ENCODE measurements at places on chromosomes 11 and 22.

DNA sequence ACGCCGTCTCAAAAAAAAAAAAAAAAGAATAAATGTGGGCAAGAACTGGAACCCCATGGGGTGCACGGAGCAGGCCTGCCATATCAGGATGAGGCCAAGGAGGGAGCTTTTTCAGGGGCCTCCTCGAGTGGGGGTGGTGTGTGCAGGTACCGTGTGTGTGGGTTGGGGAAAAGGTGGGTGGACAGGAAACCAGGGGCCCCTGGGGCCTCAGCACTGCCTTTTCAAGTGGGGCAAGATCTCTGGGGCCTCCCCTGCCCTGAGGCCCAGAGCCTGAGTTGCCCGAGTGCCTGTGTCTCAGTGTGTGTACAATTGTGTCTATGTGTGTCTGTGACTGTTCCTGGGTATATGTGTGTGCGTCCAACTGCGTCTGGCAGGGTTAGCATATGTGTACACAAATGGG is 23.8 kb downstream of the TEF start:
- DNase-seq, result peak; percentile 49

DNA sequence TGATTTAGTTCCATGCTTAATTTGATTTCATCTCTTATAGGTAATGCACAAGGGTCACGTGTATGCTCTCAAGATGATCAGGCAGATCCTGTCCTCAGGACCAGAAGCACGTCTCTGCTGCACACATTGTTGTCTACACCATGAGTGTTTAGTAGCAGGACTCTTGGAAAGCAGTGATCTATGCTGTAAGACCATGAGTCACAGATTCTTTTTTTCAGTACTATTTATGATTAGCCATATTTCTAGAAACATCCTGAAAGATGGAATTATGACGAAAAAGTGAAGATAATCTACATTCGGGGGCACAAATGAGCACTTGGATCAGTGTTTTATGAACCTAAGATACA is 29.6 kb downstream of the ZBED4 start:
- no peak for DNase-seq

GRCh38 chr22:39374801-39375200 is 24.8 kb upstream of the TAB1 start:
- no peak for DNase-seq

DNA sequence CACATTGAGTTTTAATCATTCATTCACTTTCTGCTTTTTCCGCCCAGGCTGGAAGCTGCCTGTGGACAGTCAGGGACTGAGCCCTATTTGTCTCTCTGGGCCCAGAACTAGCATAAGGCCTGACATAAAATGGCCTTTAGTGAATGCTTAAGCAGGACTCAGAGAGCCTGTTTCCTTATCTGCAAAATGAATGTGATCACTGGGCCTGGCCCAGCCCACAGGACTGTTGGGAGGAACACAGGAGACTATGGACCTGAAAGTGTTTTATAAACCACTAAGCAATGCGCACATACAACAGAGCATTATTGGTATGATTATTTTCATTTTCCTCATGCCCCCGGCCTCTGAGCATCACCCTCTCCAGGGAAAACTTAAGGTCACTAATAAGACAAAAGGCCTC is 3.9 kb upstream of the MYH9 start:
- no peak for DNase-seq

DNA sequence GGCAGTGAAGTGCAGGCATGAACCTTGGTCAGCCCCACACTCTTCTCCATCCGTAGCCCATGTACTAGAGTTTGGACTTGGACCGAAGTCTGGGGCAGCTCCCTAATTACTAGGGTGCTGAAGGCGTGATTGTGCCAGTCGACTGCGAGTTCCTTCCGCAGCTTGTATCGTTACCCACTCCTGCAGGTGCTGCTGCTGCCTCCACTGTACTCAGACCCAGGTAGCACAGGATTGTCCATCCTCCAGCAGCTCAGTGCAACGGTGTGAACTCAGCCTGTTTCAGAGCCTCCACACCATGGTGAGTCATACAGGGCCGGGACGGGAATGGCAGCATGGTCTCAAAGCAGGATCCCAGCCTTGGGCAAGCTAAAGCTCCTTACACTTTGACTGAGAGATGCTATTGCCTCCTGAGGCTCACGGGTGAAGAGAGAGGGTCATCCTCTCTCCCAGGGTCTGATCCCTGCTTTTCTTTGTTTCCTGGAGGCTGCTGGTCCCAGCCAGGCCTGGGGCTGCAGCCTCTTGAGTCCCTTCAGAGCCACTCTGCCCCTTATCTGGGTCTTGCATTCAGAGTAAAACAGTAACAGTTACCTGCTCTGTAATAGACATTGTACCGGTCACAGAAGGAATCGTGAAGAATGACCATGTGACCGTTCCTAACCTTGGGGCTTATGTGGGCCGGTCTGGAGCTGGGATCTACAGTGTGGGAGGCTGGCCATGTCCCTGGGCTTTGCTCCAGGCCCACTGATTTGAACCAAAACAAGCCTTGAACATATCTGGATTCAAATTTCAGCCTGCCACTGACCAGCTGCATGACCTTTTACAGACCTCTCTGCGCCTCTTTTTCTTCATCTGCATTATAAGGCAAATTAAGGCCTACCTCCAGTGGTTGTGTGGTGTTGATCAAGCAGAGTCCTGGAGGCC is 1.7 kb downstream of the TKFC start:
- DNase-seq, result no peak

DNA sequence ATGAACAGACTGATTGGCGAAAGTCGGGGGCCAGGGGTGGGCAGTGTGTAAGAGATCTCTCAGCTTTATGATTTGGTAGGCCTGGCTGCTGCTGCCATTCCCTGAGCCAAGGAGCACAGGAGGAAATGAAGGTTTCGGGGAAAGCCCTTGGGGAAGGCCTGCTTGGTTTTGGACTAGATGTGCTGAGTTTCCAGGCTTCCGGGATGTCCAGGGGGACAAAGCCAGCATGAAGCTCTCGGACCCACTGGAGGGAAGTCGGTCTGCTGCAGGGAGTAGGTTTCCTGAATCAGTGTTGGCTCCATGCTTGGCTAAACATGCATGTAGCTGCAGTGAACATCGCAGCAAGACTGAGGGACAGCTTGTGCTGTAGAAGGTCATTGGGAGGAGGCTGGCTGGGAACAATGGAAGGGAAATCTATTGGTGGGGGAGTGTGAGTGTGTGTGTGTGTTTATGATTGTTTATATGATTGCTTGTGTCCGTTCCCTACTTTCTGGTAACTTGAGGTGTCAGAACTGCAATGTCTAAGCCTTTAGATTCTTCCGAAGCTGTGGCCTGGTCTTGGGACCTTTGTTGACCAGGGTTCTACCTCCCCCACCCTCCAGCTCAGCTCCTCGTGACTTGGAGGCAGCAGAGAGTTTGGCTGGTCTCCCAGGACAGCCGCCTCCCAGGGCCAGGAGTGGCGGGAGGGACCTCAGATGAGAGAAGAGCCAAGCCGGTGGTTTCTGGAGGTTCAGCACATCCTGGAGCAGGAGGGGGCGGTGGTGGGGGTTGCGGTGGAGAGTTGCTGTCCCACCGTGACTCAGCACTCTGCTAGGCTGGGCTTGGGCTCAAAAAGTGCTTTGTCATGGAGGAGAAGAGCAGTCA is 4.0 kb upstream of the FTH1 start:
- DNase-seq, result peak; percentile 67

- DNase-seq, result no peak
Observed at GRCh38 chr11:107882095-107882820, 23.7 kb upstream of the SLC35F2 start.

DNA sequence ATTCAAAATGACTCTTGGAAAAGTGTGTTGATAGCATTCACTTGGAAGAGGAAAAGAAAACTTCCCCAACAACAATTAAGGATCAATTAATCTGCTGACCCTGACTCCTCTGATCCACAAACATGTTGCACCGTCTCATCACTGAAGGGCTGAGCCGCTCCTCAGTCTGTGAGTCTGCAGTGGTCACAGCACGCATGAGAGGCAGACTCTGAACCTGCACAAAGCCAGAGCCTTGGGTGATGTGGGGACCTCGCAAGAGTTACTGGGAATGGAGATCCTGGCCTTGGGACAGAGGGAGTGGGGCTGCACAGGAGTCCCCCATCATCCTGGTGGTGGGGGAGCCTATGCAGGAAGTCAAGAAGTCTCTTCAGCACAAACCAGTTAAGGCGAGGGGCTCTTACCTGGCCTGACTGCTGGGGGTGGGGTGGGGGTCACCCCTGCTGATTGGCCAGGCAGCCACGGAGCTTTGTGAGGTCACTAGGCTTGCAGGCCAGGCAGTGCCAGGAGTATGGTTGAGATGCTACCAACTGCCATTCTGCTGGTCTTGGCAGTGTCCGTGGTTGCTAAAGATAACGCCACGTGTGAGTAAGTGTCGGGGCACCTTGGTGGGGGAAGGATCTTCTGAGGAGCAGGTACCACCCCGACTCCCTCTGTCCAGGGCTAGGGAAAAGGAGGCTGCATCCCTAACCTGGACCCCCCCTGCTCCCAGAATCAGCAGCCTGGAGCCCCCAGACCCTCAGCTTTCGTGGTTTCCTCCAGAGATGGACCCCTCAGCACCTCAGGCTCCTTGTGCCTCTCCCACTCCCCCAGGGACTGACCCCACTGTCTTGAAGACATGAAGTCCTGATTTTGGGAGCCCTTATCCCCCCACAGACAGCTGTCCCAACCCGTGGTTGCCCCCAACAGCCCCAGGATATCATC is at the start of gene ACR:
TSS of gene ACR (plus strand) at position 477 of the 921 bp plus-strand sequence. CDS start at position 509, 32 bp downstream.
- DNase-seq, result no peak

- DNase-seq, result no peak
Observed at GRCh38 chr11:130179396-130180306, 20.1 kb downstream of the ST14 start.

DNA sequence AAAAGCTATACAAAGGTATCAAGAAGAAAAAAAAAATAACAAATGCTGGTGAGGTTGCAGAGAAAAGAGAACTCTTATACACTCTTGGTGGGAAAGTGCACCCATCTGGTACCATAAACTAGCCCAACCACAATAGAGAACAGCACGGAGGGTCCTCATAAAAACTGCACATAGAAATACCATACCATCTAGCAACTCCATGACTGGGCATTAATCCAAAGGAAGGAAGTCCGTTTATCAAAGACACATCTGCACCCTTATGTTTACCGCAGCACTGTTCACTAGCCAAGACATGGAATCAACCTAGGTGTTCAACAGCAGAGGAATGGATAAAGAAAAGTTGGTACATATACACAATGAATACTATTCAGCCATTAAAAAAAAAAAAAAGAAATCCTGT is 10.8 kb upstream of the CLDN5 start:
- DNase-seq, result no peak

- DNase-seq, result no peak
Observed at GRCh38 chr22:24170188-24170587, 11.1 kb upstream of the SUSD2 start.

DNA sequence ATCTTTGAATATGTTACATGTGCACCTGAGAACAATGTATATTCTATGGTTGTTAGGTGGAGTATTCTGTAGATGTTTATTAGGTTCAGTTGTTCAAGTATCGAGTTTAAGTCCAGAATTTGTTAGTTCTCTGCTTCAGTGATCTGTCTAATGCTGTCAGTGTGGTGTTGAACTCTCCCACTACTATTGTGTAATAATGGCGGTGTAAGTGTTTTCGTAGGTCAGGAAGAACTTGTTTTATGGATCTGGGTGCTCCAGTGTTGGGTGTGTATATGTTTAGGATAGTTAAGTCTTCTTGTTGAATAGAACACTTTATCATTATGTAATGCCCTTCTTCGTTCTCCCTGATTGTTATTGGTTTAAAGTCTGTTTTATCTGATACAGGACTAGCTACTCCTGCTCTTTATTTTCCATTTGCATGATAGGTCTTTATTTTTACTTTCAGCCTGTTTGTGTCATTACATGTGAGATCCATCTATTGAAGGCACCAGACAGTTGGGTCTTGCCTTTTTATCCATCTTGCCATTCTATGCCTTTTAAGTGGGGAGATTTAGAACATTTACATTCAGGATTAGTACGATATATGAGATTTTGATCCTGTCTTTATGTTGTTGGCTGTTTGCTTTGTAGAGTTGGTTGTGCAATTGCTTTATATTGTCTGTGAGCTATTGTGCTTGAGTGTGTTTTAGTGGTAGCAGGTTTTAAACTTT is 121.6 kb downstream of the DDX10 start:
- DNase-seq, result no peak

GRCh38 chr22:39244496-39245129 is at the start of gene PDGFB:
PDGFB (minus strand) TSS chr22:39244982; CDS start chr22:39243963, 1,019 bp downstream.
- DNase-seq, result no peak

GRCh38 chr11:107928046-107928766 is at the start of gene RAB39A:
RAB39A (plus strand) TSS chr11:107928448; CDS start chr11:107928569, 121 bp downstream.
- peak; percentile 99 for DNase-seq

- DNase-seq, result peak; percentile 82
Observed at GRCh38 chr11:73236854-73237253, 18.8 kb downstream of the P2RY2 start.

GRCh38 chr11:118885831-118886565 is 2.3 kb downstream of the CXCR5 start:
- no peak for DNase-seq

DNA sequence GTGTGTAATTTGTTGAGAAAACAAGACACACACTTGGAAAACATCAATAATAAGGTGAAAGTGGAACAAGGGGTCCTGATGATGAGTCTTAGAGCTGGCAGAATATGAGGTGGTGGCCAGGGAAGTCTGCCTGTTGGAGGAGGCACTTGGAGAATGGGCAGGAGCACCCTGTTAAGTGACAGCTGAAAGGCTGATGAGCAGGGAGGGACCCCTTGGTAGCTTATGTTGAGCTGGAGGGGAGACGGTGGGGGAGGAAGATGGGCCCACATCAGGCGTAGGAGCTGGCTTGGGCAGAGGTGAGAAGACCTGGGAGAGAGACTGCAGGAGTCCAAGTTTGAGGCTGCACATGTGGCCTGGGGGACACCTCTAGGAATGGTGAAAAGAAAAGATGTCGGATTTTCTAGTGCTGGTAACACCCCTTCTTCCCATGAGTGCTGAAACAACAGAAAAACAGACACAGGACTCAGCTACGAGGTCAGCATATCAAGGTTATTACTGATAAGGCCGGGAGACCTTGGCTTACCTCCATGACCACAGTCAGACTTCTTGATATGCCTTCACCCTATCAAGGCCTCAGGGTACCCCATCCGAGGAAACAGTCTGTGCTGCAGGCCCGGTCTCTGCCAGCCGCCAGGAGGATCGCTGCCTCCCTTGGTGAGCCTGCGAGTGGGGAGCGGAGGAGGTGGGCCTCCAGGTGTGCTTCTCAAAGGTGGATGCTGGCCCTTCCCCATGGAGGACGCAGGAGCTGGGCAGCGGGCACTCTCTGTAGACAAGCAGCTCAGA is 14.3 kb upstream of the C11orf96 start:
- no peak for DNase-seq

- DNase-seq, result peak; percentile 93
Observed at GRCh38 chr22:37849089-37849751, at the start of gene EIF3L. EIF3L (plus strand) TSS chr22:37849419; CDS start chr22:37849450, 31 bp downstream.

DNA sequence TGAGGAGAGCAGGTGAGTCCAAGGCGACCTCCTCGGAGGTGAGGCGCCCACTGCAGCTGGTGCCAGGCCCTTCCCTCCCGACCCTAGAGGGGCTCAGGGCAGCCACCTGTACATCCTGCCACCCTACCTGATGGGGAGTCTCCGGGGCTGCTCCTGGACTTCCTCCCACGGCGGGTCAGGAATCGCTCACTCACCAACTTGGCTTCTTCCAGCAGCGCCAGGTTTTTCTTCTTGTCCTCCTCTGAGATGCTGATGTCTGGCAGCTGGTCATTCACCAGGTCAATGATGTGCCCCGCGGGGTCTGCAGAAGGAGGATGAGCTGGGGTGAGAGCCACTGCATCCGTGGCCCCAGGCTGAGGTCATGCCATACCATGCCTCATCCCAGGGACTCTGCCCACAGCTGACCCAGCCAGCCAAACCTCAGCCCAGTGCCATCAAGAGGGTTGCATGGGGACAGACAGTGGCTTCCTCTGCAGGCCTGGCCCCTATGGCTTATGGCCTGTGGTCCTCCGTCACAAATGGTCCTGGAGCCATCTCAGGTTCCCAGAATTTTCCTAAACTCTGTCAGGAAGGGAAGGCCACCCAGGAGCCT is 61.0 kb upstream of the LYVE1 start:
- no peak for DNase-seq
